ENCODE measurements at places on chromosomes 7 and 10. TPM values are rescaled to one million over a fixed set of nuclear protein-coding genes. Genes with fewer than 3 reads are reported as not detected.

GRCh38 chr7:149826344-149827088 is 11.7 kb upstream of the ZNF862 start:
- no peak for DNase-seq

DNA sequence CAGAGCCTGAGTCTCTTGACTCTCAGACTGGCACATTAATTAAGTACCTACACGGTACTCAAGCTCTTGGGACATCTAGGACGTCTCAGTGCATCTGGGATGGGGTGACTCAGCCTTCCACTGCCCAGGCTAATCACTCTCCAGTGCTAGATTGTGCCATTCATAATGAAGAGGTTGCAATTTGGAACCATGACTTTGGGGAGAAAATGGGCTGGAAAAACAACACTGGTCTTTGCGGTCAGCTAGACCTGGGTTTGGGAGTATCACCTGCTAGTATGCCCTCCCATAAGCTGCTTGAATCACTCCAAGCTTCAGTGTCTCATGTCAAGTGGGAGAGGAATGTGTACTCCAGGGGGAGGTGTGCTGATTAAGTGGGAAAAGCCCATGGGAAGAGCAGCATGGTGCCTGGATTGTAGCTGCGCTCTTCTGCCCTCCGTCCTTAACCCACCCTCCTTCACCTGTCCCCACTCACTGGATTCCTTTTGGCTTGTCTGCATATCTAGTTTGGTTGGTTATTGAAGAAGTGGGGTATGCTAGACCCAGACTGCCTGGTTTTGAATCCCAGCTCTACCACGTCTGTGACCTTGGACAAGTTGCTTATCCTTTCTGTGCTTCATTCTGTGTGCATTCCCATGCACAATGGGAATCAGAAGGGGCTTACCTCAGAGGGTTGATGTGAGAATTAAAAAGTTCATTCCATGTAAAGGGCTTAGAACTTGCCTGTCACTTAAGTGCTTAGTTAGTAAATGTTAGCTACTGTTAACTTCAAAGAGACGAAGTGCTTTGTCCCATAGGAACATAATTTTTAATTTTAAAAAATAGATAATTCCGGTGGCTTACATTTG is 3.8 kb downstream of the NFE2L3 start:
- no peak for DNase-seq

Gene GJD4
- polyA plus RNA-seq, result 0.21 TPM

DNA sequence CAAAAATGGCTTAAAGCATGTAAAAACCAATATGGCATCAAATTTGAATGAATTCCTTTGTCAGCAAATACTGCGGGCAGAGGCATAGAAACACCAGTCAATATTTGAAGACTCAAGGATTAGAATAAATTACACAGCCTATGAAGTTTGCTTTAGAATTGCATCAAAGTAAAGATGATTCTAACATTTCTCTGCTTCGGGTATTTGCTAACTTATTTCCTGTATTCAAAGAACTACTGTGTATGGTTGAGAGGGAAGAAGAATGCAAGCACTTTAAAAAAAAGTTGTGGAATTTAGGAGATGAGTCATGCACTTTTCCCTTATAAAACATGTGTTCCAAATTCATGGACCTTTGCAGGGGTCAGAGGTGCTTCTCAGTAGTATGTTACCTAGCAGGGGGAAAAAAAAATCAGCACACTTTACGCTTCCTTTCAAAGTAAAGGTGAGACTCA is 90.1 kb downstream of the PIP4K2A start:
- DNase-seq, result no peak

- DNase-seq, result no peak
Measured at GRCh38 chr7:119748251-119748860, 524.6 kb upstream of the KCND2 start.

Gene ZNF853
- polyA plus RNA-seq, result 19.7 TPM

- DNase-seq, result no peak
Measured at GRCh38 chr7:102061354-102061945, 225.2 kb upstream of the SH2B2 start.

Gene ZNF479
- polyA plus RNA-seq, result not detected

Gene ZPBP
- 0.28 TPM for polyA plus RNA-seq

GRCh38 chr10:13001041-13001886 is at the start of gene CCDC3:
Gene CCDC3, minus strand, starts transcription at chr10:13001713. Its CDS starts 143 bp downstream, at chr10:13001570.
- no peak for DNase-seq

- no peak for DNase-seq
Measured at GRCh38 chr7:7242899-7243298, 60.6 kb downstream of the C1GALT1 start.

- no peak for DNase-seq
Measured at GRCh38 chr10:101385866-101386658, 32.1 kb downstream of the BTRC start.

Gene PCLO
- 9.7 TPM for polyA plus RNA-seq
